ENCODE measurements at places on chromosomes 1 and 21.

DNA sequence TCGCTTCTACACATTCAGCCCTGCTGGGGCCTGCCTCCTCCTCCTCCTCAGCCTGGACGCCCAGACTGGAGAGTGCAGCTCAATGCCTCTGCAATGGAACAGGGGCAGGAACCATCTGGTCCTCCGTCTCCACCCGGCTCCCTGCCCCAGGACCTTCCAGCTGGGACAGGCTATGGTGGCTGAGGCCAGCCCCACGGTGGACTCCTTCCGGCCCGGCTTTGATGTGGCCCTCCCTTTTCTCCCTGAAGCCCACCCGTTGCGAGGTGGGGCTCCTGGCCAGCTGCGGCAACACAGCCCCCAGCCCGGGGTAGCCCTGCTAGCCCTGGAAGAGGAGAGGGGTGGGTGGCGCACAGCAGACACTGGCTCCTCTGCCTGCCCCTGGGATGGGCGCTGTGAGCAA, 1.4 kb downstream of the EXTL1 start:
- DNase-seq = no peak

DNA sequence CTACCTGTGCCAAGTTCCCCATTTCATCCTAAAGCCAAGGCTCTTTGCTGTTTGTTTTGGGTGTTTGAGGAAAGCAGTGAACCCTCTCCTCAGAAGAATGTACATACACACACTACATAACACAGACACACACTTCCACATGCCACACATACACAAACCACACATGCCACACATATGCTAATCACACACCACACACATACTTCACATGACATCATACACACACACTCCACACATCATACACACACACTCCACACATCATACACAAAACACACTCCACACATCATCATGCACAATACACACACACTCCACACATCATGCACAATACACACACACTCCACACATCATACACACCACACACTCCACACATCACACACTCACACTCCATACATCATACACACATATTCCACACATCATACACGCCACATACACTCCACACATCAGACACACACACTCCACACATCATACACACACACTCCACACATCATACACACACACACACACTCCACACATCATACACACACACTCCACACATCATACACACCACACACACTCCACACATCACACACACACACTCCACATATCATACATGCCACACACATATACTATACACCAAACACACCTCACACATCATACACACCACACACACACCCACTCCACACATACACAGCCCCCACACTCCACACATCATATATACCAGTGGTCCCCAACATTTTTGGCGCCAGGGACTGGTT, 22.7 kb upstream of the ZNF436 start:
- peak; percentile 40 for DNase-seq

- DNase-seq = peak; percentile 98
Measured at GRCh38 chr1:66402194-66402593, 131.8 kb upstream of the SGIP1 start.

DNA sequence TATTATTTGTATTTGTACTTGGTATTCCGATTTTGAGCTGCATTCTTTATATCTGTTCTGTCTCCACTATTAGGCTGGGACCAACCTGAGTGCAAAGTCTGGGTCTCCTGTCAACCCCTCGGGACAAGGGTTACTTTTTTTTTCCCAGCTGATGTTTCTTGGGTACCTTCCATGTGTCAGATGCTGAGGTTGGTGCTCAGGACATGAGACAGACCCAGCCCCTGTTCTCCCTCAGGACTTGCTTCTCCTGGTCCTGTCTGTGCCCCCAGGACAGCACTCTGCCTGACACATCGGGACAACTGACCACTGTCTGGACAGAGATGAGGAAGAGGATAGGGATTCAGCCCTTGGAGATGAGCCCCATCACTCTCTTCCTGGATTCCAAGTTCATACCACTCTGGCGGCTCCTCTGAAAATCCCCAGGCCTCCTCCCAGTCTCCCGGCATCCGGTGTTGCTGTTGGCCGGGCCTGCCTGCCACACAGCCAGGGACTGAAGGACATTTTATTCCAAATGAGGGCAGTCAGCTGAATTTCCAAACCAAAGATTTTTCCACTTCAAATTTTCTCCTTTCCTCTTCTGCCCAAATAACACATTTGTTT, 55.6 kb upstream of the FMOD start:
- no peak for DNase-seq

DNA sequence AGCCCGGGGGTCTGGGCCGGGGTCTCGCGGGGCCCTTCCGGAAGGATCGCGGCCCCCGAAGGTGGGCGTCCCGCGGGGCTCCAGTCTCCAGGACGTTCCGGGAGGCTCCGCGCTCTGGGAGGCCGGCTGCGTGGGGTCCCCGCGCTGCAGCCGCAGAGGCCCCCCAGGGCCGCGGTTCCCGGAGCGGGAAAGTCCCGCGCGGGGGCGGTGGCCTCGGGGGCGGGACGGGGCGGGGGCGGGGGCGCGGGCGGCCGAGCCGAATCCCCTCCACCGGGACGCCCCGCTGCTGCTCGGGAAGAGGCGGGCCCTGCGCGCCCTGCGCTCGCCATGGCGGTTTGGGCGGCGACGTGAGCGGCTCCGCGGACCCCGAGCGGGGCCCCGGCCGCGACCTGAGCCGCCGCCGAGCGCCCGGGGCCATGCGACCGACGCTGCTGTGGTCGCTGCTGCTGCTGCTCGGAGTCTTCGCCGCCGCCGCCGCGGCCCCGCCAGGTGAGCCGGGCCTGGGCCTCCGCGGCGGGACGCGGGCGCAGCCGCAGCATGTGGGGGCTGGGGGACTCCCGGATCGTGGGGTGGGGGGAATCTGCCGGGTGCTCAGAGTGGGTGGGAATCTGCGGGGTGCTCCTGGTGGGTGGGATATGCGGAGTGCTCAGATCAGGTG, at the start of gene IFNGR2:
Gene IFNGR2 (plus strand): TSS at position 286 of the 658 bp plus-strand sequence. CDS start 131 bp downstream, at position 417.
- DNase-seq = peak; percentile 53

DNA sequence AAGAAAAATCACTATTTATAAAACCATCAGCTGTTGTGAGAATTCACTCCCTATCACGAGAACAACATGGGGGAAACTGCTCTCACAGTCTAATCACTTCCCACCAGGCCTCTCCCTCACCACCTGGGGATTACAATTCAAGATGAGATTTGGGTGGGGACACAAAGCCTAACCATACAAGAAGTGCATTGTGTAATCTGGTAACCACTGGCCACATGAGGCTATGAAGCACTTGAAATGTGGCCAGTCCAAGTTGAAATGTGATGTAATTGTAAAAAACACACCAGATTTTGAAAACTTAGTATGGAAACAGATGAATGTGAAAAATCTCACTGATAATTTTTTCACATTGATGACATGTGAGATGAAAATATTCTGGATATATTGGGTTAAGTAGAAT, 293.8 kb downstream of the TTLL7 start:
- DNase-seq = no peak

- no peak for DNase-seq
Measured at GRCh38 chr1:168509210-168509609, 34.6 kb downstream of the XCL2 start.

DNA sequence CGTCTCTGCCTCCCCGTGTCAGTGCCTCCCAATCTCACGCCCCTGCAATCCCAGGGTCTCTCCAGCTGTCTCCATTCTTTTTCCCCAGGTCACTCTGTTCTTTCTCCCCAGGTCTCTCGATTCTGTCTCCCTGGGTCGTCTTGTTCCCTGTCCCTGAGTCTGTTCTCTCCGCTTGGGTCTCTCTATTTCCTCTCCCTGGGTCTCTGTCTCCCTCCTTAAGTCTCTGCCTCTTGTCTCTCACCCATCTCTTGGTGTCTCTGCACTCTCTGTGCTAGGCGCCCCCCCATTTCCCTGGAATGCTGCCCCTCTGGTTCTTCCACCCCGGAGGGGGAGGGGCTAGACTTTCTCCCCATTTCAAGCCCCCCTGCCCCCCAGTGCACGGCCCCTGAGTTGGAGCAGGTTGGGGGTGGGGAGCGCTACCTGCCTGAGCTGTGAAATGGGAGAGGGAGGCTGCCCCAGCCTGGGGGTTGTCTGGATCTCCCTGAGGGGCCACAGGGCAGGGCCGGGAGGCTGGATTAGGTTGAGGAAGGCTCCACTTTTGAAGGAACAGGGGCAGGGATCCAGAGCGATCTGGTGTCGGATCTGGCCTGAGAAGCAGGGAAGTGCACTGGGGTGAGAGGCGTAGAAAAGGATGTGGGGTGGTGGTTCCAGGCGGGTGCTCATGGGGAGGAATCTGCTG, 1.4 kb downstream of the PTPRF start:
- no peak for DNase-seq

- DNase-seq = peak; percentile 57
Measured at GRCh38 chr1:156150333-156151011, 2.9 kb upstream of the SEMA4A start.

- no peak for DNase-seq
Measured at GRCh38 chr1:218945050-218945449, 228.6 kb upstream of the LYPLAL1 start.

DNA sequence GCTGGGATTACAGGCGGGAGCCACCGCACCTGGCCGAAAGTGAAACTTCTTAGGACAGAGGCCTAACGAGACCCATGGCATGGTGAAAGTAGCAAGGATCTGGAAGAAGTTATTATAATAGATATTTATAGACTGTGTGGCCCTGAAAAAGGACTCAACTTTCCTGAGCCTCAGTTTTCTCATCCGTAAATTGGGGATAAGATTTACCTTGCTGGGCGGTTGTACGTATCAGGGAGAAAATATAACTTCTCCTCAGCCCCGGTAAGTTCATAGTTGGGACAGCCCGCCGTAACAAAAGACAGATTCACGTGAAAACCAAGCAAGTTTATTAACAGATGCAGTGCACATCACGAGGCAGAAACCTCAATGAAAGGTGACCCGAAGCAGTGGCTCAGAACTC, 5.5 kb upstream of the PIK3CD start:
- DNase-seq = no peak

- DNase-seq = no peak
Measured at GRCh38 chr21:21268061-21268471, 269.9 kb downstream of the NCAM2 start.

DNA sequence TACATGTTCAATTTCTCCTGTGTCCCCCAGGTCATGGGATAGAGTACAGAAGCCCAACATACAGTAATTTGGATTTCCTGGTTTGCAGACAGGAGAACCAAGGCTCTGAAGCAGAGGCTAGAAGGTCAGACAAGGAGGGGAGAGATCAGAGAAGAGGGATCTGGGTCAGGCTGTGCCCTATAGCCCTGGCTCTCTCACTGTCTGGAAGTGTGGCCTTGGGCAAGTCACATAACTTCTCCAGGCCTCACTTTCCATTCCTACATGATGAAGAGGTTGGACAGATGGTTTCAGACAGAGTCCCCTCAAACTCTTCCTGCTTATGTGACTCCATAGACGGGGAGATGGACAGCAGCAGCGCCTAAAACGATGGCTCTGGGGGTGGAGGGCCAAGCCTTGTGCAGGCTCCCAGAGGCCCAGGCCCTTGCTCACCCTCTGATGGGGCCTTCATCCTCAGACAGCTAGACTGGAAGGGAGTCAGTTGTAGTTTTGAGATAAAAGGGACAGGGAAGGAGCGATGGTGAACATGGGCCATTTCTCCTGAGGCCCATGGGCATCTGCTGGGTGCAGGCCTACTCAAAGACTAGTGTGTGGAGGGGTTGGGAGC, 2.9 kb downstream of the TRIM62 start:
- no peak for DNase-seq

DNA sequence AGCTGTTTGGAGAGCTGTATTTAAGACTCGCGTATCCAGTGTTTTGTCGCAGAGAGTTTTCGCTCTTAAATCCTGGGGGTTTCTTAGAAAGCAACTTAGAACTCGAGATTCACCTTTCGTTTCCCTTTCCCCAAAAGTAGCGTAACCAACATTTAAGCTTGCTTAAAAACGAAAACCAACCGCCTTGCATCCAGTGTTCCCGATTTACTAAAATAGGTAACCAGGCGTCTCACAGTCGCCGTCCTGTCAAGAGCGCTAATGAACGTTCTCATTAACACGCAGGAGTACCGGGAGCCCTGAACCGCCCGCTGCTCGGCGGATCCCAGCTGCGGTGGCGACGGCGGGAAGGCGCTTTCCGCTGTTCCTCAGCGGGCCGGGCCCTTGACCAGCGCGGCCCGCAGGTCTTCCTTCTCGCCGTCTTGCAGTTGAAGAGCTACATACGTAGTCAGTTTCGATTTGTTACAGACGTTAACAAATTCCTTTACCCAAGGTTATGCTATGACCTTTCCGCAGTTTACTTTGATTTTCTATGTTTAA, 1.9 kb downstream of the OLIG1 start:
- DNase-seq = no peak

DNA sequence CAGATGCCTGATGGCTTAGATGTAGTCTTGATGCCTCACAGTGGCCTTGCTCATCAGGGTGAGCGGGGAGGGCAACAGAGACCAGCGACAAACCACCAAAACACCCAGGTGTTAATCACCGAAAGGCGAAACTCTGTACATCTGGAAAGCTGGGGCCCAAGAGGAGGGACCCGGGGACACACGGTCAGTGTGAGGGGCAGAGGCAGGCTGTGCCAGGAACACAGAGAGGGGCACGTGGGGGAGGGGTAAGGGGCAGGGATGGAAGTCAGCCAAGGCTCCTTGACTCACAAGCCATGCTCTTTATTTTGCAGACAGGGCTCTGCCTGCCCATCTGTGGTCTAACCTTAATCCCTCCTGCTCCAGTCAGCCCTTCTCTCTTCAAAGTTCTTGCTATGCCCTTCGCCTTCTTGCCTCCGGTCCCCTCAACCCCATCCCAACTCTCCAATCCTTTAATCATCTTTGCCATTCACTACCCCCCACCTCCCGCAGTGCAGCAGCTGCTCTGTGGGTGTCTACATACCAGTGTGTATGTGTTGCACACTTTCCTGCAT, 4.3 kb downstream of the MEF2D start:
- peak; percentile 80 for DNase-seq

Data from NAMALWA (cell line).